Brain (organoid and tissue), 16 donors: ENCODE measurements at places on chromosomes 16 and 17.

DNA sequence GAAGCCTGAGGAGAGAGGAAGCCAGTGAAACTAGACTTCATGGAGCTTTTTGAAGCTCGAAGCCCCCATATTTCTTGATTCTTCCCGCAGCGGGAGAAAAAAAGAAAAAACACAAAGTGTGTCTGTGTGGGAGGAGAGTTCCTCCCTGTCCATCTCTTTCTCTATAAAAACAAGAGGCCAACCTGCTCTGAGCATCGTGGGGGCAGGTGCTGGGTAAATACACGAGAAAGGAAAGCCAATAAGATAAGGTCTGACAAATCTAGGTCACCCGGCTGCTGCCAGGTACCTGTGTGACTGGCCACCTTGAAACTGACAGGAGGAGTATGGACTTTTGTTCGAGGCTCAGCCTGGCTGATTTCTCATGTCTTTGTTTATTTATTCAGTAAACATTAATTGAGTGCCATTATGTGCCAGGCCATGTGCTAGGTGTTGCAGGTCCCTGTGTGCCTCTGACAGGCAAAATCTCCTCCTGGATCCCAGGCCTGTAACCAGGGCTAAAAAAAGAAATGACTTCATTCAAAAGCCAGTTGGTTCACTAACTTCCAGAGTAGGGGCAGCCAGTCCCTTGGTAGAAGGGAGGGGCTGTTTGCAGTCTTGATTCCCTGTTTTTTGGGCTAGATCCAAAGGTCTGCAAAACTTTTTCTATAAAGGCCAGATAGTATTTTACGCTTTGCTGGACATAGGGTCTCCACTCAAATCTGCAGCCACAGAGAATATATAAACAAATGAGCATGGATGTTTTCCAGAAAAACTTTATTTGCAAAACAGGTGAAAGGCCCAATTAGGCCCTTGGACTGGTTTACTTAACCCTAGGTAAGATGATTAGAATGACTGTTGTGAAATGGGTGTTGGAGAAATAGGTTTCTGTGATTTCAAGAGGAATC, 35.6 kb downstream of the YPEL2 start:
- DNase-seq = no peak

- DNase-seq = no peak
Observed at GRCh38 chr17:39753514-39754160, 15.9 kb downstream of the GRB7 start.

DNA sequence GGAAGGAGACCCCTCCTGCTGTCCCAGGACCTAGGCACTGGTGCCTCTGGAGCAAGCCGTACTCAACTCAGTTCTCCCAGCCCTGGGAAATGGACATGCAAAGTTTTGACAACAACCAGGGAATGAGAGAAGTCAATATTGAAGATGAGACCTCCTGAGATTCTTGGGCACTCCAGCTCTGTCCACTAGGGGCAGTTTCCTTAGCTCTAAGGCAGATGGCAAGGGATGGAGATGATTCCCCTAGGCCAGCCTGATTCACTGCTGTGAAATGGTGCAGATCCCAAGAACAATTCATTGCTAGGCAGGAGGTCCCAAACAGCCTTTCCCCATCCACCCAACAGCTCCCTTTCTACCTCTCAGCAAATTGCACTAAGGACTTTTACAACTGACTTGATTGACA, 20.5 kb upstream of the SDR42E2 start:
- DNase-seq = no peak

- no peak for DNase-seq
Observed at GRCh38 chr16:3020604-3021448, 658 bp downstream of the TNFRSF12A start.

- no peak for DNase-seq
Observed at GRCh38 chr17:34126965-34127364, 128.1 kb upstream of the CCL2 start.

GRCh38 chr16:81451753-81452680, 7.4 kb downstream of the CMIP start:
- DNase-seq = no peak

DNA sequence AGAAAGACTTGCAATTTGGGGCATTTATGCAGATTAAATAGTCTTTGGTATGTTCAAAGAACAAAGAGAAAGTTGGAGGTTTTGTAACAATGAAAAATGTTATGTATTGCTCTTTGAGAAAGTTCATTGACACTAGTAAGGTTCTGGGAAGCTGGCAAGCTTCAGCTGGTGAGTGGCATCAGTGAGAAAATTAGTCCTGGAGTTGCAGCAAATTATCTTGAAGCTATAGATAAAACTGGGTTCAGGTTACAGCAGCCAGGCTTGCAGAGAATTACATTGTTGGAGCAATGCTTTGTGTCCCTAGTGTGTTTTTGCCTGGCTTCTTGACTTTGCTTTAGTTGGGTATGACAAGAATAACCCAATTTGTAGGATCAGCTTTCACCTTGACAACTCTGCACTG, 221.2 kb downstream of the CDH13 start:
- DNase-seq = no peak

DNA sequence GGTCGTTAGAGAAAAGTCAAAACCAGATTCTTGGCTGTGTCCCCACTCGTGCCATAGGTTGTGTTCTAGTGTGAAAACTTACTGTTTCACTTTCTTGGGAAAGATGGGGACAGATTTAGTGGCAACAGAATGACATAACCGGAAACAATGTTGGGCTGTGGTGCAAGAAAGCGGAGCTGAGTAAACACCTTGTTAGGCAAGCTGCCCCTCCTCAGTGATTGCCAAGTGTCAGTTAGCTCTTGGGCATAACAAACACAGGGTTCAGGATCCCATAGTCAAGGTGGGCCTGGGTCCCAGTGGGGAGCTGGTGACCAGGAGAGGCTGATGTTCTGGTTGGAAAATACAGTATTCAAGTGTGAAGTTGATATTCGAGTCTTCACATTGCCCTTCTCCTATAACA, 15.4 kb downstream of the UBN1 start:
- no peak for DNase-seq

DNA sequence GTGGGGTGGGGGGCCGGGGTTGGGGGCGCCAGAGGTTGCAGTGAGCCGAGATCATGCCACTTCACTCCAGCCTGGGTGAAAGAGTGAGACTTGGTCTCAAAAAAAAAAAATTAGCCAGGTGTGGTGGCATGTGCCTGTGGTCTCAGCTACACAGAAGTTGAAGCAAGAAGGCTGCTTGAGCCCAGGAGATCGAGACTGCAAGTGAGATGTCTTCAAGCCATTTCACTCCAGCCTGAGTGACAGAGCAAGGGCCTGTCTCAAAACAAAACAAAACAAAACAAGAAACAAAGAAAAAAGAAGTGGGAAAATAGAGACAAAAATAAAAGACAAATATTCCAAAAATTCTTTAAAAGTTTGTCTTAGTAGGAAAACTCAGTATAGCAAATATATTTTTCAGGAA, 135.1 kb upstream of the CORO6 start:
- DNase-seq = no peak

DNA sequence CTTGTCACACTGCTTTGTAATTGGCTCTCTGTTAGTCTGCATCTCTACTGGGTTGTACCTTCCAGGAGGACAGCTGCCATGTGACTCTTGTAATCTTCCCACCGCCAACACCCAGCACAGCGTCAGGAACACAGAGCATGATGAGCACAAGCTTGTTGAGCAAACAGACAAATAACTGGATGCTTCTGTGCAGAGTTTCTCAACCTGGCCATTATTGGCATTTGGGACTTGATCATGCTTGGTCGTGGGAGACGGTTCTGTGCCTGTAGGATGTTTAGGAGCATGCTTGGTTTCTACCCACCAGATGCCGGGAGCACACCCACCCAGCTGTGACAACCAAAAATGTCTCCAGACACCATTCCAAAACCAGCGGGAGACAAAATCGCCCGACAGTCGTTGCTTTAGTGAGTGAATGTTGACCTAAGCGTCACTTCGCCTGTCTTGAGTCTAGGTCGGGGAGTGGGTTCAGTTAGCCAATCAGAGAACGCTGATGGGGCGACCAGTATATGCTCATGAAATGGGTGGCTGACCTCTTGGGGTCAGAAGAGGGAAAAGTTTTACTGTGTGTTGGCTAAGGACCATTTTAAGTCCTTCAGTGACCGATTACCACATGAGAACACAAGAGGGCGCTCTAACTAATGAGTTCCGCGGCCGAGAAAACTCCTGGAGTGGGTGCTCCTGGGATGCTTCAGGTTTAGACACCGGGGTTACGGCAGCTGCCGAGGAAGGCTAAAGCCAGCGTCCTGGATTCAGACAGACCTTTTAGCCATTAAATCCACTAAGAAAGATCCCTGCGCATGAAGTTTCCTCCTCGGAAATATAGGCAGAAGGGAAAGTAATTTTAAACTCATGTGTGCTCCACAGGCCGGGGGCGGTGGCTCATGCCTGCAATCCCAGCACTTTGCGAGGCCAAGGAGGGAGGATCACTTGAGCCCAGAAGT, 57.8 kb upstream of the TEX2 start:
- DNase-seq = no peak

DNA sequence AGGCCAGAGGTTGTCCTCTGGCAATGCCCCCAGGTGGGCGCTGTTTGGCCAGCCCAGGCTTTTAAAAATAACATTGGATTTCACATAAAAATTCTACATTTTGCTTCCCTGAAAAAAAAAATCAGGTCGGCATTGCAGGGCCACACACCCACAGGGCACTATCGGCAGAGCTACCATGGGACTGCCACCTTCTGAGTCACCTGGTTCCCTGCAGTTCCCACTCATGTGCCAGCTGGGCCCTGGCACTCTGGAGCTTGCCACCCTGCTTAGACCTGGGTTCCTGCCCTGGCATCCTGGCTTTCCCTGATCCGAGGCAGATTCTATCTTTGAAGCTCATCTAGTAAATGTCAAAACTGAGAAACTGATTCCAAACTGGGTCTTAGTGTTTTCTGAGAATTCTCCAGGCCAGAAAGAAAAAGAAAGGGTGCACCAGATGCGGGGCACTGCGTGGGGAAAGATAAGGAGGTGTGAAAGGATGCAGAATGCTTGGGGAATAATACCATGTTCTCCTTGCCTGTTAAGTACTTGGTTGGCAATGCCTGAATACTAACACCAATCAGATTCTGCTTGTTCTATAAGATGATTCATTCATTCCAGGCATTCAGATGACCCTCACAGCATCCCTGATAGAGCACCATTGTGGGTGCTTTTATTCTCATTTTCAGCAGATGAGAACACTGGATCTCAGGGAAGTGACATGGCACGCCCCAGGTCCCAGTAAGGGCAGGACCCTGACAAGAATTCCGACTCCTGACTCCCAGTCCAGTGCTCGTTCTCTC, 51.8 kb downstream of the RAI1 start:
- DNase-seq = no peak

DNA sequence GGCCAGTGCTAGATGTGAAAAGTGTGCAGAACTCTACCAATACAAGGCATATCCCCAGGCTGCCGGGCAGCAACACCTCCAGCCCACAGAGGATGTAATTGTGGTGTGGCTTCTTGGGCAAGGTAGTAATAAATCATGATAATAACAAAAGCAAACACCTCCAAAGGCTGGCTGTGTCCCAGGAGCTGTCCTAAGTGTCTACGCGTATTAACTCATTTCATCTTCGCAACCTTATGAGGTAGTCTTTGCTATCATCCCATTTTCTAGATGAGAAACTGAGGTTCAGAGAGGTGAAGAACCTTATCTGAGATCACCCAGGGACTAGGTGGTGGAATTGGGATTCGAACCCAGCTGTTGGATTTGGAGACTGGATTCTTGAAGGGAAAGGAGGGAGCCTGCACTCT, 5.3 kb downstream of the PDK2 start:
- DNase-seq = no peak

DNA sequence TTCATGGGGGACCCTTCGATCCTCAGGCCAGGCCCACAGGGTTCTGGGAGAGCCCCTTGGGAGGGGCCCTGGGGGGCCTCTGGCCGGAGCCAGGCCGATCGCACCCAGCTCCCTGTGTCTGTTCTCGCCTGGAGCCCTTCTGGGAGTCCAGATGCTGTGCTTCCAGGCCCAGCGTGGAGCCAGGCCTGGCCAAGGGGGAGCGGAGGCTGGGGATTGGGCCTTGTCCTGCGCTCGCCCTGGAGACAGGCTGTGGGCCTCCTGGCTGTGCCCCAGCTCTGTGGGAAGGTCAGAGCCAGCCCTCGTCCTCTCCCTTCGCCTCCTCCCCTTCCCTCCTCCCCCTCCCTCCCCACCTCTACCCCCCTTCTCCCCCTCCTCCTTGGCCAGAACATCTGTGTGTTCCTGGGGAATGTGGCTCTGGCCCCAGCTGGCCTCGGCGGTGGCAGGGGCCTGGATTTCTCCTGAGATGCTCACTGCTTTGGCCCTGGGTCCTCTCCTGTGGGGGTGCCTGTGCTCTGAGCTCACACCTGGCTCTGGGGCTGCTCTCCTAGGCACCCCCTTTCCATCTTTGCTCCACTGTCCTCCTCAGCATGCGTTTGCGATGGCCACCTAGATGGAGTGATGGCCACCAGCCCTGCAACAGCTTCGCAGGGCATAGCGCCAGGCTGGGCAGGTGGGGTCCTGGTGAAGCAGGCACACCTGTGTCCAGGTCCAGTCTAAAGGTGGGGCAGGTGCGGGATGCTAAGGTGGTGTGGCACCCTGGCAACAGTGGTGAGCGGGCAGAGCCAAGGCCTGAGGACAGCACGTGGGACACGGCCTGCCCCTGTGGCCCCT, 90.6 kb upstream of the CIBAR2 start:
- no peak for DNase-seq
